Activated CD4-positive, alpha-beta T cell treated with anti-CD3 and anti-CD28 coated beads, Interleukin-2, amount 50 U/mL, for 16 hours (primary cell): ENCODE measurements at places on chromosomes 3 and 15.
A peak's percentile ranks its signal among the peaks of the same experiment; 100 is the strongest.

DNA sequence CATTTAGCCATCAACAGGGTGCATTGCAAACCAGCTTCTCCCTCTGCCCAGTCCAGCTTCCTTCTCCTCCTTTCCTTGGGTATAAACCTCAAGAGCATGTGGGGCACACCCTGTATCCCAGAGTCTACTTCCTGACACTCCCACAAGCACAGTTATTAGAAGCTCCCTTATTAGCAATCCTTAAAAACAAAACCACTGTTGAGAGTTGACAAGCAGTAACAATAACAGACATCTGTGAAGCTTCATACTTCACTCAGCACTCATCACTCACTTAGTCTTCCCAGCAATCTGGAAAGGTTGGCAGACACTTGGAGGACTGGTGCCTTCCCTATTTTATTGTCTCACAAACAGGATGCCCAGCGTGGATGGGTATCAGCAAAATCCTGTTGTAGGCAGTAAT lies 155.5 kb upstream of the PROK2 start:
- DNase-seq, result no peak

DNA sequence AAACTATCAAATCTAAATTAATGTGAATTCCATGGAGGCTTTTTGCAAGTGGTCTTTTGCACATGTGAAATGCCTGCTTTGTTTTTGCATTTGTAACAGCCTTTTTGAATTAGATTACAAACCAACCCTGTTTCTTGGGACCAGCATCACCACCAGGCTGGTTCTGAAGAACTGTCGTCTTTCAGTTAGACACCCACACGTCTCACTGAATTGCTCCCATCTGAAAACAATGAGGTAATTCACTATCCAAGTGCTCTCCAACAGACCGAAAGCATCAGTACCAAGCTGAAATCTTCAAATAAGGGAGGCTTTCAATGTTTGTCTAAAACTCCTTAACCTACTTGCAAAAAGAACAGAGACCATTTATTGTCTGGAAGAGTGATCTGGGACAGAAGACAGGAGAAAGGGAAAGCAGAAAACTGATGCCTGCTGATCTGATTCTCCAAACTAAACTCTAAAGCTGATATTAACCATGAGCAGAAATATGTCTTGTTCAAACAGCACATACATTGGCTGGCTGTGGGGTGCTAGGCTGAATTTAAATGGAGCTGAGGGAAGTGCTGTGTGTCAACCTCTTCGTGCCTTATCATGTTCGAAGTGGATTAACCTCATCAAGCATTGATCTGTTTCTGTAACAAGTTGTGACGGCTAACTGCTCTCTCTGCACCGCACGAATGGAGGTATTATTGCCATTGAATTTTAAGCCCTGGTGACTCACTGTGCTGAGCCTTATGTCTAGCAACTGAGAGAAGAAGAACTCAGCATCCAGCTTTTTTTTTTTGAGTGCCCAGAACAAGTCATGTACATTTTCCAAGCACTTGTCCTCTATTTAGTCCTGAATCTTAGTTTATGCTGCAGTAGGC lies 213.7 kb upstream of the P2RY1 start:
- DNase-seq, result no peak

GRCh38 chr15:51621155-51621765 lies 1.3 kb downstream of the DMXL2 start:
- DNase-seq, result no peak

DNA sequence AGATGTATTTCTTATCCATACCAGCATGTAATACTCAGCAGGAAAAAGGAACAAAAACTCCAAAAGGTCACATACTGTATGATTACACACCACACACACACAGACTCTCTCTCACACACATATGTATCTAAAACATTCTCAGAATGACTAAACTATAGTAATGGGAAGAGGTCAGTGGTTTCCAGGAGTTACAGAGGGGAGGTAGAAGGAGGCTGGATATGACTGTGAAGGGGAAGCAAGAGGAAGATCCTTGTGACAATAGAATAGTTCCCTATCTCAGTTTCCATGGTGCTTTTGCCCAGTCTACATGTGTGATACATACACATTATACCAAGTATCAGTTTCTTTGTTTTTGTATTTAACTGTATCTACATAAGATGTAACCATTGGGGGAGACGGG lies 190.1 kb downstream of the IL5RA start:
- DNase-seq, result peak; percentile 5

DNA sequence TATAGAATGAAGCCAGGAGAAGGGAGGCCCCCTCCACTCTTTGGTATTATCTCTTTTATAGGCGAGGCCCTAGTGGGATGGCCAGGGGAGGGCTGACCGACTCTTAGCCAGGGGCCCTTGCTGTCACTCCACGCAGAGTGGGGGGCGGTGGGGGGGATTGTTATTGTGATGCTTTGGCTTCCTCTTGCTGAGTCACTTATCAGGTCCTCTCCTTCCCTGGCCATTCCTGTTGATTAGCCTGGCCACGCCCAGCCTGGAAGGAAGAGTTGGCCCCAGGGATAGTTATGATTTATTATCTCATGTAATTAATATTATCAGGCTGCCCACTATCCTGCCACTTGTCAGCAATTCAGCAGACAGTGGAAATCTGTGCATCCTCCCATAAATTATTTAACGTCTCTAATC lies 25.5 kb upstream of the SKOR1 start:
- DNase-seq, result no peak

DNA sequence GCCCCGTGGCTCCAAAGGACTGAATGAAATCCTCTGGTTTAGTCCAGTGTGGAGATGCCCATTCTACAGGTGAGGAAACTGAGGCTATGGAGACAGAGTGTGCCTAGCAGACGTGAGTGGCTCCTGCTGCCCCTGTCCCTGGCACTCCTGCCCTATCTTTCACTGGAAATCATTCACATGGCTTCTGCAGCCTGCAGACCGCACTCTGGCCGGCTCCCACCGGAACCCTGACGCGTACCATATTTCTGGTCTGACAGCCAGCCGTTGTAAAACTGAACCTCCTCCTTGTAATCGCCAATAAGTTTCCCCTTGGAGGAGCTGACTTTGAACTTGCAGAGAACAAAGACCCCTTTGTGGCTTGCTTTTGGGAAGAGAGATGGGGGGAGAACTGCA lies 136.5 kb downstream of the CHSY1 start:
- no peak for DNase-seq

- DNase-seq, result no peak
Measured at GRCh38 chr15:45117308-45118130, 3.4 kb downstream of the DUOXA2 start.

- peak; percentile 20 for DNase-seq
Measured at GRCh38 chr3:28286595-28286994, 45.2 kb downstream of the CMC1 start.
